ENCODE measurements at places on chromosomes 6 and 20.
A peak's percentile ranks its signal among the peaks of the same experiment; 100 is the strongest.

DNA sequence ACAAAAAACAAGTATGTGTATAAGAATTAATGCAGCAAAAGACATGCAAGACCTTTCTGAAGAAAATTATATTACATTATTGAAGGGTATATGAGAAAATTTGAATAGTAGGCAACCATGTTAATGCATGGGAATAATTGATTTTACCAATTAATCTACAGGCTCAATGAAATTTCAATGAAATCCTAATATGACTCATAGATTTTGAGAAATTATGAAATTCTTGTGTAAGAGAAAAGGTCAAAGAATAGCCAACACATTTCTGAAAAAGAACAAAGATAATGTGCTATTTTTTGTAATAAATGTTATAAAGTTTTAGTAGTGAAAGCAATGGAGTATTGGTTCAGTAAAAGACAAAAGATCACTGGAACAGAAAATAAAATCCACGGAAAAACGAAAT lies 18.4 kb downstream of the TSBP1 start:
- no peak for DNase-seq

- no peak for DNase-seq
These were observed 121.5 kb upstream of the RIPOR2 start for GRCh38 chr6:25057111-25057905.

DNA sequence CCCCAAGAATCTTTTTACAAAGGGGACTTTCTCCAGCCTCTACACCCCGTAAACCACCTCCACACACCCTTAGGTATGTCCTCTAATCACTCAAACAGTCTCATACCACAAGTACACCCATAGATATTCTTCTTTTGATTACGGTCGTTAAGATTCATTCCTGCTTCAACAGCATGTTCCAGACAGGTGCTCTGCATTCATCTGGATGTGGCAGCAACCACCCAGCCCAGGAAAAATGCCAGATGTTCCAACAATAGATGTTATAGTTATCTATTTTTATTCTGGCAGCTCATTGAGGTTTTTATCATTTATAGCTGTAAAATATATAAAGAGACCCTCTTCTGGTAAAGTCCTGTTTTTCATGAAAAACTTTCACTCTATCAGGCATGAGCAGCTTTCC lies 60.7 kb downstream of the SIM1 start:
- DNase-seq, result no peak

DNA sequence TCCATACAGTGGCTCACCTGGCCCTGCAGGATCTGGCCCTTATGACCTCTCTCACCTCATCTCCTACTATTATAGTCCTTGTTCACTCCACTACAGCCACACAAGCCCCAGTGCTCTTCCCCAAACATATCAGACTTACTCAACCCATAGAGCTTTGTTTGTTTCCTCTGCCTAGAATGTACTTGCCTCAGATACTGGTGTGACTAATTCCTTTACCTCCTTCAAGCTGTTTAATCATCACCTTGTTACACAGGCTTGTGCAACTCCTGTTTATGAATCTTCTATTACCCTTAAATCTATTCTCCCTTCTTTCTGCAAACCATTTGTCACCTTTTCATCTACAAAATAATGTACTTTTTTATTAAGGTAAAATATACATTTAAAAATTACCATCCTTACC lies 3.2 kb downstream of the DEFB125 start:
- no peak for DNase-seq

- DNase-seq, result no peak
These were observed 251.0 kb downstream of the KHDC1L start for GRCh38 chr6:72974276-72974675.

- no peak for DNase-seq
These were observed 77.0 kb downstream of the ATXN1 start for GRCh38 chr6:16684195-16684689.

- no peak for DNase-seq
These were observed 177.3 kb downstream of the GMPR start for GRCh38 chr6:16415677-16416076.

DNA sequence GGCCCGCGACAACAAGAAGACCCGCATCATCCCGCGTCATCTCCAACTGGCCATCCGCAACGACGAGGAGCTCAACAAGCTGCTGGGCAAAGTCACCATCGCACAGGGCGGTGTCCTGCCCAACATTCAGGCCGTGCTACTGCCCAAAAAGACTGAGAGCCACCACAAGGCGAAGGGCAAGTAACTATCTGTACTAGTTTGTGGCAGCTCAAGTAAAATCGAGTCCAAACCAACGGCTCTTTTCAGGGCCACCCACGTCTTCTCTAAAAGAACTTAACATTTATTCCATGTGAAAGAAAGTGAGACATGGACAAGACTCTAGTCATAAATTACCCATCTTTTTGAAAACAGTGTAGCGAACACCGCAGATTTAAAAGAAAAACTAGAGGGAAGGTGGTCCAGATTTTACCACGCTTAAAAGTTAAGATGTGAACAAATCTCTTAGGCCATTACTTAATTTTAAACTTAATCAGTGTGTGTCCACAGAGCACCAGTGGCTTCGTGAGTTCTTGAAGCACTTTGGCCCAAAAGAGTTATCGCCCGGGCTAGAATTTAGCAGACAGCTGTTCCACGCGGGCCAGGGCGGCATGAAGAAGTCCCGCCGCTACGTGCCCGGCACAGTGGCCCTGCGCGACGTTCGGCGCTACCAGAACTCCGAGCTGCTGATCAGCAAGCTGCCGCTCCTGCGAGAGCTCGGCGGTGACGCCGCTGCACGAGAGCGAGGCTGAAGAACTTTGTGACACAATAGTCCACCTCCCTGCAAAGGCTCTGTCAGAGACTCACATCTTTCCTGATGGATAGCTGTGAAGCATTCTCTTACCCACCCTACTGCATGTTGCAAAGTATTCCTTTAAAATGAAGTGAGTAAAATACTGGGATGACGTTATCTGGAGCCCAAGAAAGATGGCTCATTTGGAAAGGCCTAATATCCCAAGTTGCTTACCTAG lies 113.9 kb upstream of the PRSS16 start:
- DNase-seq, result peak; percentile 89

- peak; percentile 35 for DNase-seq
These were observed 21.5 kb downstream of the SYNJ2 start for GRCh38 chr6:158002951-158003853.

GRCh38 chr6:136550330-136551071 lies at the start of gene MAP7:
Gene MAP7, minus strand, starts transcription at chr6:136550422. Its CDS starts 14 bp downstream, at chr6:136550408.
- DNase-seq, result peak; percentile 64

DNA sequence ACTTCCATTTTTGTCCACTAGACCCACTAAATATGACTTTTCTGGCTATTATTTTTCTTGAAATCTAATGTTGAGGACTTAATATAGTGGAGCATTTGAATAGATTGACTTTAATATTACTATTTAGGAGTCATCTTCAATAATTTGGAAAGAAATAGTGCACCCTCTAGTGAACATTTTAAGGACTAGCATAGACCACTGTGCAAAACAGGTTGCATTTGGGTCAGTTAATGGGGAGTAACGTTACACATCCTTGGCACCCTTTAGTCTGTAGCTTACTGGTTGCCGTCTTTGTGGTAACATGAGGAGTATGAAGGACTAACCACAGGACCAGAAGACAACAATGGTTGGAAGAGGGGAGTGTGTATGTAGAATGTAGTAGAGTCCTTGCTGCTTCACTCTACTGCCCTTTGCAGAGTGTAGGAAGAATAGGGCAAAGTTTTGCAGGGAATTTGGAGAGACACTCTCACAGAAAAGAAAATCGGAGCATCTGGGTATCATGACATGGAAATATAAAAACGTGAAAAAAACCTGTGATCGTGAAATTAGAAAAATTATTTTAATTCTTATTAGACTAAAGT lies 25.2 kb downstream of the RFPL4B start:
- no peak for DNase-seq

DNA sequence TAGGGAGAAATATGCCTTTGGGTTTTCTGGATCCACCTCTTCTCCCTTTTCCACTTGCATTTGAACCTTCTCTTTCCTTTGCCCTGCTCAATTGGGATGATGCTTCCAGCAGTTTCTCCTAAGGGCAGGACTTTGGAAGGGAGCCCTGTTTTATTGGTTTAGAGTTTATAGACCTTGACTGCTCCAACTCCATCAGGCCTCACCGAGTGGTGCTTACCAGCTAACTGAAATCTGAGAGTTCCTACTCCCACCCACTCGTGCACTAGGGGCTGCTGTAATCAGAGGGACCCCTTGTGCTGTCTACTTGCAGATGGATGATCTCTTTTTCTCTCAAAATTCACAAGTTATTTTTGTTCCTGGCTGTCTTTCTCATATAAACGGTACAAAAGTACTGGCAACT lies 121.3 kb upstream of the SLC22A16 start:
- DNase-seq, result no peak

GRCh38 chr20:45347936-45348778 lies at the start of gene SDC4:
Gene SDC4, minus strand, starts transcription at chr20:45348424. Its CDS starts 40 bp downstream, at chr20:45348384.
- DNase-seq, result peak; percentile 76

DNA sequence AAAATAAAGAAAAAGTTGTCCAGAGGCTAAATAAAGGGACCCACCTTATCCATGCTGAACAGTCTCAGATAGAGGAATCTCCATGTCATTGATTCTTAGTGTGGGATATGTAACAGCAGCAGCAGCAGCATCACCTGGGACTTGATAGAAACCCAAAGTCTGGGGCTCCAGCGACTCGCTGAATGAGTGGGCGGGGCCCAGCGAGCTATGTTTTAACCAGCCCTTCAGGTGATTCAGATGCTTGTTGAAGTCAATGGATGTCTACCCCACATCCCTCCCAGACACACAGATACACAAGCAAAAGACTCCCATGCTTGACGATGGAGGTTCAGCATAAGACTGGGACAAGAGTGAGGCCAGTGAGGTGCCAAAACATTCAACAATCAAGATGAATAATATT lies 298.6 kb downstream of the UBE3D start:
- no peak for DNase-seq

DNA sequence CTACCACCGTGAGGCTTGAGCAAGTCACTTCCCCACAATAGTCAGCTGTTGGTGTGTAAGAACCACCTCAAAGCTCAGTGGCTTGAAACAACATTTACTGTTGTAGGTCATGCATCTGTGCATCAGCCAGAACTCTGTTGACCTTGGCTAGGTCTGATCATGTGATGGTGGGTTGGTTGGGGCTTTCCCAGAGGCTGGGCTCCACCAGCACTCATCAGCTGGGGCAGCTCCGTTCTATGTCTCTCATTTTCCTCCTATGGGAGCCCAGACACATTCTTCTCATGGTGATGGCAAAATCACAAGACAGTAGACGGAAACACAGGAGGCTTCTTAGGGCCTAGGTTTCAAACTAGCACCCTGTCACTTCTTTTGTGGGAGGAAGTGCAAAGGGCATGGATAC lies 42.8 kb upstream of the PSMF1 start:
- DNase-seq, result no peak

- DNase-seq, result no peak
These were observed 262.0 kb downstream of the MAFB start for GRCh38 chr20:40427026-40427425.

DNA sequence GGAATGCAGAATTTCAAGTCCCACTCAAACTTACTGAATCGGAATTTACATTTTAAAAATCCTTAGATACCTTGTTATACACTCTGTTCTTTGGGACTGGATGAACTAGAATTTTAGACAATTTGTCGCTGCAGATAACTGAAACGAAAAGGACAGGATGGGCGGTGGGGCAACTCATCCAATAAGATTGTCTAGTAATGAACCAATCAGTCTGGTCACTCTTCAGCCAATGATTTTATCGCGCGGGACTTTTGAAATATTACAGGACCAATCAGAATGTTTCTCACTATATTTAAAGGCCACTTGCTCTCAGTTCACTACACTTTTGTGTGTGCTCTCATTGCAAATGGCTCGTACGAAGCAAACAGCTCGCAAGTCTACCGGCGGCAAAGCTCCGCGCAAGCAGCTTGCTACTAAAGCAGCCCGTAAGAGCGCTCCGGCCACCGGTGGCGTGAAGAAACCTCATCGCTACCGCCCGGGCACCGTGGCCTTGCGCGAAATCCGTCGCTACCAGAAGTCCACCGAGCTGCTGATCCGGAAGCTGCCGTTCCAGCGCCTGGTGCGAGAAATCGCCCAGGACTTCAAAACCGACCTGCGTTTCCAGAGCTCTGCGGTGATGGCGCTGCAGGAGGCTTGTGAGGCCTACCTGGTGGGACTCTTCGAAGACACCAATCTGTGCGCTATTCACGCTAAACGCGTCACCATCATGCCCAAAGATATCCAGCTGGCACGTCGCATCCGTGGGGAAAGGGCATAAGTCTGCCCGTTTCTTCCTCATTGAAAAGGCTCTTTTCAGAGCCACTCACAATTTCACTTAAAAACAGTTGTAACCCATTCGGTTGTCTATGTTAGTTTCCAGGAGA lies 41.9 kb upstream of the HFE start:
- peak; percentile 94 for DNase-seq

GRCh38 chr6:84403545-84403944 lies 176.1 kb upstream of the CEP162 start:
- no peak for DNase-seq

DNA sequence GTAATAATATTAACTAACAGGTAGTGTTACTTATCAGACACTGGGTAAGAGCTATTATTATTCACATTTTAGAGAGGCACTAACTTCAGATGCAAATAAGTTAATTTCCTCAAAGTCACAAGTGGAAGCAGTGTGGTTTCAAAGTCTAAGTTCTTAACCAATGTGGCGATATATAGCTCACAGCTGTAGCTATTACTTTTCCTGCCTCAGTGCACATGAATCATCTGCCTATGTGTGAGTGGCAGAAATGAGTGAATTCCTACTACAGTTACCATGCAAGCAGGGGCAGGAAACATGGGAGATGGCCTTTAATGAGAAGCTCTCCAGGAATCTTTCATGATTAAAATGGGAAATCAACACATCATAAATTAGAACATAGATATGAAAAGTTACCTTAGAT lies 126.2 kb upstream of the EYA4 start:
- no peak for DNase-seq

DNA sequence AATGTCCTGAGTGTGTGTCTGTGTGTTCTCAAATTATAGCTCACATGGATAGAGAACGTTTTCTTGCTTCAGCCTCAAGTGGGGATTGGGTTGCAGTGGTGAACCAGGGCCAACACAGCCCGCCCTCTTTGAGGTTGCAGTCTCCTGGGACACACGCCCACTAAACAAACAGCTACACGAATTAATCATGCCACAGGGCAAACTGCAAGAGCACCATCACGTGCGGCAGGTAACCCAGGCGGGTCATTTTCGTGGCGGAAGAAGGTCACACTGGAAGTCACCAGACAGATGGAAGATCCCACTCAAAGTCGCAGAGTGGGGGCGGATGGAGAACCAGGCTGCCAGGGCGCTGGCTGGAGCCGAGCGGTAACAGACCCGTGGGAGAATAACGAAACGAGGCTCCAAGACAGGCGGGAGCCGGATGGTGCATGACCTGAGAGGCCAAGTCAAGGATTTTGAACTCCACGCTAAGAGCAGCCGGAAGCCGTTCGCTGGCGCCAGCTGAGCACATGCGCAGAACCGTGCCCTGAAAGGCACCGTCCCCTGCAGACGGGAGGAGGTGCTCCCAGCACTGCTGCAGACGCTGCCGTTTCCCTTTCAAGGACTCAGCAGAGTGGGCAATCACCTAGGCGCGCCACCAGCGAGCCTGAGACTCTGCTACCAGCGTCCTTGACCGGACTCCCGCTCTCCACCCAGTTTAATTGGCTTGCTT lies 10.7 kb downstream of the DLL1 start:
- DNase-seq, result peak; percentile 58

All from activated CD4-positive, alpha-beta T cell treated with anti-CD3 and anti-CD28 coated beads, Interleukin-2, Interleukin-6, amounts not matched to agents 100 ng/mL and 50 ng/mL, durations not matched to agents 16 hours and 8 hours (primary cell).